ENCODE measurements at places on chromosomes 3 and 15. TPM values are rescaled to one million over a fixed set of nuclear protein-coding genes. Genes with fewer than 3 reads are reported as not detected.

The GLCE gene
- total RNA-seq: 6.6 TPM

The ZWILCH gene
- total RNA-seq: 0.99 TPM

The SNTN gene
- total RNA-seq: 1.0 TPM

The SH2D7 gene
- total RNA-seq: not detected

The CLDN18 gene
- 2.0 TPM for total RNA-seq

The SLC9C1 gene
- total RNA-seq: not detected

The ACTRT3 gene
- total RNA-seq: not detected

The OXSR1 gene
- 16.1 TPM for total RNA-seq

The GOLGA8G gene
- not detected for total RNA-seq

The GOLGA6B gene
- total RNA-seq: not detected

The PCSK6 gene
- total RNA-seq: 8.9 TPM

Data from body of pancreas (tissue), 4 donors.